ENCODE measurements at places on chromosomes 6 and 20. TPM values are rescaled to one million over a fixed set of nuclear protein-coding genes. Genes with fewer than 3 reads are reported as not detected.

- H3K4me1 ChIP-seq = no peaks in the 10 kb centered on the region
- no peak overlapping the region for H3K4me3 ChIP-seq
- no peak overlapping the region for H3K27ac ChIP-seq
- no peaks in the 10 kb centered on the region for H3K36me3 ChIP-seq
- no peak for DNase-seq
- H3K27me3 ChIP-seq = peaks cover 12% of the 10 kb centered on the region
Observed at GRCh38 chr6:159464816-159465215, 228.2 kb downstream of the SOD2 start.

DNA sequence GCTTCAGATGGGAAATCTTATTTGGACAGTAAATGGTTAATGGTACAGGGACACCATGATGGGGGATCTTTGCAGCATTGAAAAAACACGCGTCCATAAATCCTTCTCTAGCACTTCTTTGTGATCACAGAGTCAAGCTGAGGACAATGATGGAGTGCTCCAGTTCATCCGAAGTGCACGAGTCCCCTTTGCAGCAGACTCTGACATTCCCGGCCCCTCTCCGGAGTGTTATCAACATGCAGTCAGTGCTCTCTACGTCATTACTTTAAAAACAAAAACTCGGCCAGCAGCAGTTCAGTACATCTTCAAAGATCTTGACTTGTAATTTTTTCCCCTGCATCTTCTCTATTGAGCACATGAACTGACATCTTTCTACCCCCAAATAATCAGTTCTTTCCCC lies 185.5 kb upstream of the AKAP12 start:
- no peak overlapping the region for H3K4me3 ChIP-seq
- H3K27ac ChIP-seq = no peak overlapping the region
- no peaks in the 10 kb centered on the region for H3K27me3 ChIP-seq
- H3K4me1 ChIP-seq = no peaks in the 10 kb centered on the region
- no peak for DNase-seq
- H3K36me3 ChIP-seq = peaks cover 8% of the 10 kb centered on the region

- H3K27me3 ChIP-seq = peaks cover 27% of the 10 kb centered on the region
- peaks cover 36% of the 10 kb centered on the region for H3K4me1 ChIP-seq
- no peak for DNase-seq
- no peak overlapping the region for H3K4me3 ChIP-seq
Observed at GRCh38 chr20:62984666-62985443, 21.9 kb downstream of the BHLHE23 start.

- no peaks in the 10 kb centered on the region for H3K36me3 ChIP-seq
- DNase-seq = no peak
- no peak overlapping the region for H3K4me3 ChIP-seq
- H3K4me1 ChIP-seq = no peaks in the 10 kb centered on the region
- H3K27me3 ChIP-seq = peaks cover 9% of the 10 kb centered on the region
- no peak overlapping the region for H3K27ac ChIP-seq
Observed at GRCh38 chr6:160285541-160286105, 27.0 kb upstream of the SLC22A2 start.

GRCh38 chr6:43628393-43629103 lies 516 bp downstream of the GTPBP2 start:
- no peaks in the 10 kb centered on the region for H3K27me3 ChIP-seq
- H3K4me3 ChIP-seq = peak overlapping the region; percentile 99
- peaks cover 41% of the 10 kb centered on the region for H3K4me1 ChIP-seq
- peak overlapping the region; percentile 100 for H3K27ac ChIP-seq
- peaks cover 44% of the 10 kb centered on the region for H3K36me3 ChIP-seq

DNA sequence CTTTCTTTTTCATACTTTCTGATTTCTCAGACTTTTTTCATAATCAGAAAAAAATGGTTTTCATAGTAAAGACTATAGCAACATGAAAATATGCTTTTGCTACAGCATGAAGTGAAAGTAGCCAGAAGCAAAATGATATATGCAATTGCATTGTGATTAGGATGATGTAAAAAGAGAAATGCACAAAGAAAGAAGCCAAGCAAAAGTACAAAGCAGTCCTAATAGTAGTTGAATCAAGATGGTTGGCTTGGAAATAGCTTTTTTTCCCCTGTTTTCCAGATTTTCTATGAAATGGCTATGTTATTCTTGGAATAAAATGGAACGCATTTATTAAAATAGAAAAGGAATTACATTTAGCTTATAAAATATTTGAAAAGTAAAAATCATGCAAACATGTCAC lies 77.3 kb downstream of the SEL1L2 start:
- H3K27me3 ChIP-seq = no peaks in the 10 kb centered on the region
- H3K36me3 ChIP-seq = no peaks in the 10 kb centered on the region
- no peak for DNase-seq
- H3K4me3 ChIP-seq = no peak overlapping the region
- H3K27ac ChIP-seq = no peak overlapping the region

GRCh38 chr6:44284867-44285266 lies 14.6 kb downstream of the TMEM151B start:
- H3K4me1 ChIP-seq = no peaks in the 10 kb centered on the region
- H3K27ac ChIP-seq = no peak overlapping the region

- peaks cover 6% of the 10 kb centered on the region for H3K27me3 ChIP-seq
- DNase-seq = peak; percentile 42
- H3K4me3 ChIP-seq = no peak overlapping the region
Observed at GRCh38 chr6:158852312-158853071, 33.3 kb upstream of the EZR start.

DNA sequence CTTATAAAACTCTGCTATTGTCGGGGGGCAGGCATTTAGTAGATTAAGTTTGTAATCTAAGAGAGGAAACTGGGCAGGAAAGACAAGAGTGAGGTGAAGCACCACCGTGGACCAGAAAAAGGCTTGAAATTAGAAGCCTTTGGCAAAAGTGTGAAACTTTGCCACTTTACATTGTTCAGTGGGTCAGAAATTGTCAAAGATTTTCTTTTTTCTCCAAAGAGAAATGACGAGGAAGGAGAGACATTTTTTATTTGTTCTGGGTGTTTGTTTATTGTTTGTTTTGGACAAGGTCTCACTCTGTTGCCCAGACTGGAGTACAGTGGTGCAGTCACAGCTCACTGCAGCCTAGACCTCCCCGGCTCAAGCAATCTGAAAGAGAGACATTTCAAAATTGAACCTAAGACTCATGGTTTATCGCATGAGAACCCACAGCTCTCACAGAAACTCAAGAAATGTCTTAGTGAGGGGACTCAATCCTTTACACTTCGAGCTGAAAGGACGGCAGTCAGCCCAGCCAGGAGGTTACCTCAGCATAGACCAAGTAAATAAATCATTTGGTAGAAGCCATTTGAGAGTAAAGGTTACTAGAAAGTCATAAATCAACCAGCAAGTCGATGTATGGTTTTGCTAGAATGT lies 262.8 kb upstream of the TAB2 start:
- no peaks in the 10 kb centered on the region for H3K27me3 ChIP-seq
- H3K4me1 ChIP-seq = peaks cover 53% of the 10 kb centered on the region
- peaks cover 13% of the 10 kb centered on the region for H3K36me3 ChIP-seq
- no peak for DNase-seq
- no peak overlapping the region for H3K4me3 ChIP-seq
- H3K27ac ChIP-seq = no peak overlapping the region

DNA sequence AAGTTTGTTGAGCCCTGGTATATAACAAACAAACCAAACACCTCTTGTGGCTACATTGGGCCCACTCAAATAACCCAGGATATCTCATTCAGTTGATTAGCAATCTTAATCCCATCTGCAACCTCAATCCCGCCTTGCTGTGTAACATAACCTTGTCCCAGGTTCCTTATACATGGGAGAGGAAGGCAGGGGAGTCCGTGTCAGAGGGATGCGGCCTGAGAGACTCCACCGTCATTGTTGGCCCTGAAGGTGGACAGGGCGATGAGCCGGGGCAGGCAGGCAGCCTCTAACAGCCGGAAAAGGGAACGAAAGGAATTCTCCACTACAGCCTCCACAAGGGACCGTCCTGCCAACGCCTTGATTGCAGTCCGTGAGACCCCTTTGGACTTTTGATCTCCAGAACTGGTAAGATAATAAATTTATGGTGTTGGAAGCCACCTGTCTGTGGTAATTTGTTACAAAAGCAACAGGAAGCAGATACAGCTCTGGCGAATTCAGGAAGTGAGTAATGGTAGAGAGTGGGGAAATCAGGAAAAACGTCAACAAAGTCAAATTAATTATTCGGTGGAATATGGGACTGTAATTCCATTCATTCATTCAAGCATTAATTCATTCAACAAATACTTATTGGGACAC lies 124.5 kb upstream of the SALL4 start:
- H3K27me3 ChIP-seq = peaks cover 4% of the 10 kb centered on the region
- no peak overlapping the region for H3K27ac ChIP-seq
- DNase-seq = no peak
- H3K4me3 ChIP-seq = no peak overlapping the region
- no peaks in the 10 kb centered on the region for H3K4me1 ChIP-seq

DNA sequence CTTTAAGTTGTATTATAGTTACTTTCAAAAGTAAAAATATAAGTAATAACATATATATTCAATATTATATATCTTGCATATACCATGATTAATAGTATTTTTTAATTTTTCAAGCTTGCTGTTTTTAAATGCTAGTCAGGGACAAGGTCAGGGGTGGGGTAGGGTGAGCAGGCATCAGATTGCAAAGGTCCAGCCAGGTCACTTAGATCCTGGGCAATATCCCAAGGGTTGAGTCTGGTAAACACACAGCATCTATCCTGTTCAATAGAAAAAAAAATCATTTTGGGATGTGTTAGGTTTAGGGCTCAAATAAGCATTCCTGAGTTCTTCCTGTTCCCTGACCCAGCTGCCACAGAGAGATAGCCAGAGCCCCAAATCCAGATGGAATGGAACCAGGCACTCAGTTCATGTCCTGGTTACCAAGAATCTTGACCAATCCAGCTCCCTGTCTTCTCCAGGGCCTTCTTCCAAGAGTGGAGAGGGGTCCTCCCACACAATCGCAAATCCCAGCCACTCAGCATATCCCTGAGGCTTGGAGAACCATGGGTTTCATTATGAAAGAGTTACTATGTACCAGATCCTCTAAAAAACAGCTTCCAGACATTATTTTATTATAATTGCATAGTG lies 134.9 kb upstream of the TOP1 start:
- peaks cover 22% of the 10 kb centered on the region for H3K27me3 ChIP-seq
- no peak for DNase-seq
- H3K4me3 ChIP-seq = no peak overlapping the region
- no peak overlapping the region for H3K27ac ChIP-seq
- H3K36me3 ChIP-seq = no peaks in the 10 kb centered on the region

GRCh38 chr6:47599512-47599911 lies 98.9 kb upstream of the ADGRF4 start:
- H3K36me3 ChIP-seq = peaks cover 28% of the 10 kb centered on the region
- H3K4me1 ChIP-seq = peaks cover 1% of the 10 kb centered on the region
- no peaks in the 10 kb centered on the region for H3K27me3 ChIP-seq

DNA sequence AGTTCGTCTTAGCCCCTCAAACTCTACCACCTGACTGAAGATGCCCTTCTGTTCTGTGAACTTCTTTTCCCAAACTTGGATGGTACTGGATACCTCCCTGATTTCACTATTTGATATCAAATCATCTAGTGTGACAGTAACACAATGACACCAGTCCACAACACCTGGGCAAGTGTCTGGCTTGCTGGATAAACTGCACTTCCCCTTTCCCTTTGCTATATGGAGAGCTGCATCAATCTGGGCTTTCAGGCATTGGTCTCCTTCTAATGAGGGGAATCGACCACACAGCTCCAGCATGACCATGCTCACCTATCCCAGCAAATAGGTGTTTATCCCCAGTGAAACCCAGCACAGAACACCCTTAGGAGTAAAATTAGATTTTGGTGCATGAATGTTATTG lies 3.1 kb downstream of the F13A1 start:
- peaks cover 45% of the 10 kb centered on the region for H3K27me3 ChIP-seq
- no peak for DNase-seq
- H3K36me3 ChIP-seq = no peaks in the 10 kb centered on the region

GRCh38 chr6:64733433-64733832 lies 973.6 kb downstream of the EYS start:
- H3K4me1 ChIP-seq = no peaks in the 10 kb centered on the region
- no peak overlapping the region for H3K4me3 ChIP-seq
- H3K27ac ChIP-seq = no peak overlapping the region
- no peaks in the 10 kb centered on the region for H3K27me3 ChIP-seq
- no peak for DNase-seq

DNA sequence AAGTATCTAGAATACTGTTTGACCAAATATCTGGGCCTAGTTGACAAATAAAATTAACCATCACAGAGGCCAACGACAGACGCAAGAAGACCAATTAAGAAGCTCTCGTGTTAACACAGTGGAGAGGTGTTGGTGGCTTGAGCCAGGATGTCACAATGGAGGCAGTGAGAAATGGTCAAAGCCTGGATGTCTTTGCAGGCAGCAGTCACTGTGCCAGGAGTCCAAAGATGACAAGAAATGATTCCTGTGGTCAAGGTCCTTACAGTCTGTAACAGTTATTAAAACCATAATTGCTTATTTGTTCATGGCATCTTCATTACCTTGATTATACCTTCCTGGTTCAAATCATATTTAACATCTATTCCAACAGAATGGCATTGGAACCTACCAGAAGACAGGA lies 91.3 kb upstream of the EDN1 start:
- DNase-seq = no peak
- no peaks in the 10 kb centered on the region for H3K4me1 ChIP-seq
- no peak overlapping the region for H3K4me3 ChIP-seq
- H3K36me3 ChIP-seq = no peaks in the 10 kb centered on the region
- no peak overlapping the region for H3K27ac ChIP-seq

- no peaks in the 10 kb centered on the region for H3K4me1 ChIP-seq
- H3K4me3 ChIP-seq = no peak overlapping the region
- H3K36me3 ChIP-seq = no peaks in the 10 kb centered on the region
- no peak overlapping the region for H3K27ac ChIP-seq
Observed at GRCh38 chr6:9020001-9020400, 584.7 kb upstream of the SLC35B3 start.

- no peak overlapping the region for H3K27ac ChIP-seq
- DNase-seq = no peak
- H3K36me3 ChIP-seq = no peaks in the 10 kb centered on the region
- no peaks in the 10 kb centered on the region for H3K4me1 ChIP-seq
Observed at GRCh38 chr6:56334937-56335336, 87.6 kb upstream of the COL21A1 start.

GRCh38 chr6:7916959-7917358 lies 6.4 kb upstream of the TXNDC5 start:
- no peak overlapping the region for H3K4me3 ChIP-seq
- no peaks in the 10 kb centered on the region for H3K4me1 ChIP-seq
- H3K27ac ChIP-seq = no peak overlapping the region
- no peaks in the 10 kb centered on the region for H3K36me3 ChIP-seq
- H3K27me3 ChIP-seq = no peaks in the 10 kb centered on the region

DNA sequence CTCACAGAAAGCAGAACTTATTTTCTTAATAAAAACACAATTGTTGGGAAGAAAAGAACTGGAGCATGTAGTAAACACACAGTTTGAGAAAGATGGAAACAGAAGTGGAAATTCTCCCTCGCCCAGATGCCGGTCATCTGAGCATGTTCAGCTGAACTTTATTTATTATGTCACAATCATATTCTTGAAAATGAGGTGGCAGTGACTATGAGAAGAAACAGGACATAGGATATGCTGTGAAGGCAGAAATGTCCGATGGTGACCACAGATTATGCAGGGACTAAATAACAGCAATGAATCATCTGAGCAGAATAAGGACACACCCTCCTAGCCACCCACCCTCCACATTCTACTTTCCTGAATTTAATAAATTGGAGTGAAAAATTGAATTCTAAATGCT lies 425.3 kb upstream of the NOX3 start:
- no peaks in the 10 kb centered on the region for H3K27me3 ChIP-seq
- no peaks in the 10 kb centered on the region for H3K36me3 ChIP-seq
- peaks cover 9% of the 10 kb centered on the region for H3K4me1 ChIP-seq
- DNase-seq = no peak

The PRL gene
- total RNA-seq = not detected

The ARFGEF3 gene
- total RNA-seq = 0.55 TPM

The SLCO4A1 gene
- 51.7 TPM for total RNA-seq

The BEND6 gene
- total RNA-seq = not detected

The UNC5CL gene
- total RNA-seq = 2.3 TPM

The CPNE1 gene
- 239 TPM for total RNA-seq

The FILIP1 gene
- not detected for total RNA-seq

The FNDC1 gene
- total RNA-seq = not detected

Data from activated CD4-positive, alpha-beta memory T cell treated with anti-CD3 and anti-CD28 coated beads, Interleukin-2, amount 10 ng/mL, durations not matched to agents 7 days and 5 days (primary cell).